Naive thymus-derived CD4-positive, alpha-beta T cell (primary cell): ENCODE measurements at places on chromosomes 7 and 10. TPM values are rescaled to one million over a fixed set of nuclear protein-coding genes. Genes with fewer than 3 reads are reported as not detected.

The SPRN gene
- not detected for total RNA-seq

DNA sequence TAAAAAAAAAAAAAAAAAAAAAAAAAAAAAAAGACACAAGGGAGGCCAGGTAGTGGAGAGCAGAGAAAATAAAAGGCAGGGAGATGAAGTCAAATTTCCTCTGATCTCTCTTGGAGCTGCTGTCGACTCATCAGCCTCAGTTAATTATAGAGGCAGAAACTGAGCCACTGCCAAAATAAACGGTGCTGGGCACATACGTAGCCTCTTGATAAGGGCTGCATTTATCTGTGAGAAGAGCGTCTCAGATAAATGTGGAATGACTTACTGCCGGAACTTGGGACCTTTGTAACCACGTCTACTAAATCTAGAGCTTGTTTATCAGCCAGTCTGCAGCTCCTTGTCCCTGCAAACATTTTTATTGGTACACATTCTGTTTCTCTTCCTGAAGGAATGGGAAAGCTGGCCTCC lies 162.3 kb downstream of the BAMBI start:
- H3K27ac ChIP-seq: no peak overlapping the region
- H3K36me3 ChIP-seq: no peaks in the 10 kb centered on the region
- no peak for DNase-seq
- no peaks in the 10 kb centered on the region for H3K27me3 ChIP-seq
- H3K4me3 ChIP-seq: no peak overlapping the region
- no peaks in the 10 kb centered on the region for H3K4me1 ChIP-seq

The CD36 gene
- 109 TPM for total RNA-seq

DNA sequence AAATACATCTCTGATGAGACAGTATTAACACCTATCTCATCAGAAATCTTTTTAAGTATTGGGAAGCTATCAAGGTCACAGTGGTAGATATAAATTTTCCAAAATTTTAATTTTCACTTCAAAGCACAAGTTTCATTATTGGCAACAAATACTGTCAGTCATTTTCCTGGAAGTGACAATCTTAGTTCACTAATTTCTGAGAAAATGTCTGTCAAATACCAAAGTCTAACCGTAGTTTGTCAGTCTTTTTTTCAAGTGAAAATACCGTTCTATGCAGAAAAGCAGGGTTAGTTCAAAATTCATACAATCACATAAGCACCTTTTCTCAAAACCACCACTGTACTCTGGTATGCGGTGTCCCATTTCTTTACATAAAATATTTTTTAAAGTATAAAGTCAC lies 40.4 kb downstream of the CACUL1 start:
- no peaks in the 10 kb centered on the region for H3K27me3 ChIP-seq
- no peak overlapping the region for H3K4me3 ChIP-seq
- no peaks in the 10 kb centered on the region for H3K36me3 ChIP-seq
- H3K4me1 ChIP-seq: peaks cover 8% of the 10 kb centered on the region
- no peak for DNase-seq

DNA sequence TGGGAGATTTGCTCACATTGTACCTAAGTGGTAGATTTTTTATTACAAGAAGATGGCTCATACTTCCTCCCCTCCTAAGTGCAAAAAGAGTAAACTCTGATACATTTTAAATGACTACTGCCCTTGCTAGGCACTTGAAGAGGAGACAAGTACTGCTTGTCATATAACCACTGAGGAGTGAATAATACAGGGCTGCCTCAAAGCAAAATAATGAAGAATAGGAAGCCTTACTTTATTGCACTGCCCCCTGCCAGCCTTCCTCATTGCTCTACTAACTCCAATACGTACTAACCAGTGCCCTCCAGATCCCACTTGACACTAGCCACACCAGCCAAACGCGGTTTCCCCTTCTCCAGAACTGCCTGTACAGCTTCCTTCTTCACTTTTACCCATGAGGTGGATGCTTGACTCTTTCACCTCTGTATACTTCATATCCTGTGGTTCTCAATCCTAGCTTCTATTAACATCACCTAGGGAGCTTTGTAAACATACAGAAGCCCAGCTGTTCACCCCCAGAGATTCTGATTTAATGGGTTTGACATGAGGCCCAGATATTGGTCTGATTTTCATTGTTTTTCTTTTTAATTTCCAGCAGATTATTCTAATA lies 11.7 kb upstream of the MTERF1 start:
- no peak overlapping the region for H3K4me3 ChIP-seq
- H3K27me3 ChIP-seq: no peaks in the 10 kb centered on the region
- no peak overlapping the region for H3K27ac ChIP-seq

DNA sequence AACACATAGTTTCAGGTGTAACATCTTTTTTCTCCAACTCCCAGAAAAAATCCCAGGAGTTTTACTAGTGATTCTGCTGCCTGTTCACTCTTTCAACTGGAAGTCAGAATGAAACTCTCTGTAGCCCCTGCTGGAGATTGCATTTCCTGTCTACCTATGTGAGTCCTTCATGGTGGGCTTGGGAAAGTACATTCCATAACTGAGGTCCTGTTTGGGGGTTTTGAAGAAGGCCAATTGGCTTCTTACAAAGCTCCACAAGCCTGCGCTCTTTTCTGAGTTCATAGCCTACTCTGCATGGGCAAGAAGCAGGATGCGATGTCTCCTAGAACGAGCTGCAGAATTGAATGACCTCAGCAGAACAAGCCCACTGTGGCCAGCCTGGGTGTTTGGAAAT lies 86.7 kb downstream of the LYZL2 start:
- no peak for DNase-seq
- no peak overlapping the region for H3K4me3 ChIP-seq
- H3K27ac ChIP-seq: no peak overlapping the region
- no peaks in the 10 kb centered on the region for H3K4me1 ChIP-seq
- H3K36me3 ChIP-seq: no peaks in the 10 kb centered on the region

The C7orf57 gene
- not detected for total RNA-seq

The ST8SIA6 gene
- total RNA-seq: 2.5 TPM

The BMS1 gene
- 9.7 TPM for total RNA-seq

The RNLS gene
- total RNA-seq: 2.9 TPM

DNA sequence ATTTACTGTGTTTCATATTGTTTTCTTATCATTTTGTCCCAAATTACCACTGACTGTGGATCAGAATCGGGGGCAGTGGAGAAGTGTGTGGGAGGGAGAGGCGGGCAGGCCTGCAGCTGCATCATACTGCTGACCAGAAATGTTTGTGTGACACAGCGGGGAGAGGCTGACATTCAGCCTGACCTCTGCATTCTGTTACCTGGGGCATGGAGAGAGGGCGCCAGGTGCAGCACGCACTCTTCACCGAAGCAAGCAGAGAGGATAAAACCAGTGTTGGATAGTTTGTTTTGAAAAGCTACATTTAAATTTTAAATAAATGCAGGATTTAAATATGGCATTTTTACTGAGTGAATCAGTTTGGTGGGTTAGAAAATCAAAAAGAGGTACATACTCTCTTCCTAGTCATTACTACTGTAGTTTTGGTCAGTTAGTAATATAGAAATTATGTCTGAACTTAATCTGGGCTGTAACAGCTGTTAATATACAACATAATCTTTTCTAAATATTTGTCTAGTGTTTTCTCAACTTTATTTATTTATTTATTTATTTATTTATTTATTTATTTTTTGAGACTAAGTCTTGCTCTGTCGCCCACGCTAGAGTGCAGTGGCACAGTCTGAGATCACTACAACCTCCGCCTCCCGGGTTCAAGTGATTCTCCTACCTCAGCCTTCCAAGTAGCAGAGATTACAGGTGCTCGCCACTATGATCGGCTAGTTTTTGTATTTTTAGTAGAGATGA lies 8.8 kb upstream of the STMP1 start:
- no peak overlapping the region for H3K27ac ChIP-seq
- DNase-seq: no peak
- H3K4me1 ChIP-seq: no peaks in the 10 kb centered on the region
- H3K27me3 ChIP-seq: no peaks in the 10 kb centered on the region
- peaks cover 4% of the 10 kb centered on the region for H3K36me3 ChIP-seq
- no peak overlapping the region for H3K4me3 ChIP-seq

The AS3MT gene
- 1.4 TPM for total RNA-seq

The NPTX2 gene
- total RNA-seq: not detected

The HTR5A gene
- total RNA-seq: not detected

GRCh38 chr10:7445474-7446185 lies 34.8 kb upstream of the SFMBT2 start:
- H3K27ac ChIP-seq: no peak overlapping the region
- no peaks in the 10 kb centered on the region for H3K4me1 ChIP-seq
- H3K4me3 ChIP-seq: no peak overlapping the region
- no peaks in the 10 kb centered on the region for H3K27me3 ChIP-seq
- DNase-seq: no peak
- no peaks in the 10 kb centered on the region for H3K36me3 ChIP-seq

- no peaks in the 10 kb centered on the region for H3K27me3 ChIP-seq
- H3K36me3 ChIP-seq: no peaks in the 10 kb centered on the region
- no peaks in the 10 kb centered on the region for H3K4me1 ChIP-seq
- H3K27ac ChIP-seq: no peak overlapping the region
- no peak for DNase-seq
These were observed 142.6 kb upstream of the RHEB start for GRCh38 chr7:151662251-151662826.

- H3K4me3 ChIP-seq: no peak overlapping the region
- H3K36me3 ChIP-seq: peaks cover 28% of the 10 kb centered on the region
- H3K27ac ChIP-seq: peak overlapping the region; percentile 33
- no peaks in the 10 kb centered on the region for H3K27me3 ChIP-seq
- DNase-seq: peak; percentile 78
- H3K4me1 ChIP-seq: peaks cover 21% of the 10 kb centered on the region
These were observed 21.6 kb upstream of the AP5Z1 start for GRCh38 chr7:4753598-4754432.

GRCh38 chr10:85794553-85794952 lies 572.0 kb downstream of the GRID1 start:
- H3K27ac ChIP-seq: no peak overlapping the region
- DNase-seq: no peak
- H3K4me3 ChIP-seq: no peak overlapping the region
- H3K4me1 ChIP-seq: no peaks in the 10 kb centered on the region

The CTTNBP2 gene
- not detected for total RNA-seq

GRCh38 chr7:26958834-26959233 lies 94.4 kb upstream of the SKAP2 start:
- H3K4me3 ChIP-seq: no peak overlapping the region
- H3K27ac ChIP-seq: no peak overlapping the region
- no peaks in the 10 kb centered on the region for H3K36me3 ChIP-seq
- H3K4me1 ChIP-seq: no peaks in the 10 kb centered on the region
- no peak for DNase-seq

DNA sequence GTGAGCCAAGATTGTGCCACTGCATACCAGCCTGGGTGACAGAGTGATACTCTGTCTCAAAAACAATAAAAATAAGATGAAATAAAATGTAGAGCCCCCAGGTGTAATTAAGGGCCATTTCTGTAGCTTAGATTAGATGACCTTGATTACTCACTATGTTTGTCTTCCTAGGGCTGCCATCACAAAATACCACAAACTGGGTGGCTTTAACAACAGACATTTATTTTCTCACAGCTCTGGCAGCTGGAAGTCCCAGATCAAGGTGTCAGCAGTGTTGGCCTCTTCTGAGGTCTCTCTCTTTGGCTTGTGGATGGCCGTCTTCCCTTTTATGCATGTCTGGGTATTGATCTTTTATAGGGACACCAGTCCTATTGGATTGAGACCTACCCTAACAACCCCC lies 6.1 kb downstream of the PTER start:
- peaks cover 11% of the 10 kb centered on the region for H3K36me3 ChIP-seq
- no peaks in the 10 kb centered on the region for H3K27me3 ChIP-seq
- peaks cover 21% of the 10 kb centered on the region for H3K4me1 ChIP-seq
- no peak overlapping the region for H3K4me3 ChIP-seq
- no peak for DNase-seq
- no peak overlapping the region for H3K27ac ChIP-seq

- no peaks in the 10 kb centered on the region for H3K27me3 ChIP-seq
- H3K4me3 ChIP-seq: no peak overlapping the region
- DNase-seq: no peak
These were observed 13.5 kb upstream of the STK17A start for GRCh38 chr7:43569424-43569823.

GRCh38 chr10:123640016-123640535 lies 26.1 kb upstream of the GPR26 start:
- no peak for DNase-seq
- no peaks in the 10 kb centered on the region for H3K27me3 ChIP-seq
- H3K27ac ChIP-seq: no peak overlapping the region
- no peaks in the 10 kb centered on the region for H3K36me3 ChIP-seq
- H3K4me3 ChIP-seq: no peak overlapping the region

The PDAP1 gene
- 71.7 TPM for total RNA-seq

The ZNF727 gene
- 0.12 TPM in 1 of 2 replicates, not detected in the other for total RNA-seq

DNA sequence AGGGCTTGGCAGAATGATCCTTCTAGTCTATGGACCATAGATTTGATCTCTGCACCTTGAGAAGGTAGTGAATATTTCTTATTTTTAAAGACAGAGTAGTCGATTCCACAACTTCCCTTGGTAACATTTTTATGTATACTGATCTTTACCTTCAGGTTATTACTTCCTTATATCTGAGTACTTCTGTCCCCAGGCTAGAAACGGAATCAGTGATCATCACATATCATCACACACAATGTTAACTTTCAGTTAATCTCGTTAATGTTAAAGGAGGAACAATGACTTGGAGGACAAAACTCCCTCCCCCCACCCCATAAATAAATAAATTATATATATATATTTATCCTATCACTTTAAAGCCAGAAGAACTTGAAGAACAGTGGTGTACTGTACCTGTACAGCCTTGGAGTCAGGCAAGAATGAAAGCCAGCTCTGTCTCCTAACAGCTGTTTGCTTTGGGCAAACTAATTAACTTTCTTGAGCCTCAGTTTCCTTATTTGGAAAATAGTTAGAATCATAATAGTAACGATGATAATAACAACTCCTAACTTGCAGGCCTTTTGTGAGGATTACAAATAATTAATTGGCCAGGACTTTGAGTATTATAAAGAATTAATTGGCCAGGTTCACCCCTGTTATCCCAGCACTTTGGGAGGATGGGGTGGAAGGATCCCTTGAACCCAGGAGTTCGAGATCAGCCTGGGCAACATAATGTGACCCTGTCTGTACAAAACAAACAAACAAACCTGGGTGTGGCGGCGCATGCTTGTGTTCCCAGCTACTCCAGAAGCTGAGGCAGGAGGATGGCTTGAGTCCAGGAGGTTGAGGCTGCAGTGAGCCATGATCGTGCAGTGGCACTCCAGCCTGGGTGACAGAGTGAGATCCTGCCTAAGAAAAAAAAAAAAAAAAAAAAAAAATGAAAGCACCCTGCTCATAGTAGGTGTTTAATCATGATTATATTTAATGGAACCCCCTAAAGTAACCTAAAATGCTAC lies 63.5 kb downstream of the SAMD9 start:
- H3K36me3 ChIP-seq: no peaks in the 10 kb centered on the region
- H3K27me3 ChIP-seq: no peaks in the 10 kb centered on the region
- no peak overlapping the region for H3K27ac ChIP-seq
- no peak for DNase-seq
- H3K4me1 ChIP-seq: no peaks in the 10 kb centered on the region
- no peak overlapping the region for H3K4me3 ChIP-seq

DNA sequence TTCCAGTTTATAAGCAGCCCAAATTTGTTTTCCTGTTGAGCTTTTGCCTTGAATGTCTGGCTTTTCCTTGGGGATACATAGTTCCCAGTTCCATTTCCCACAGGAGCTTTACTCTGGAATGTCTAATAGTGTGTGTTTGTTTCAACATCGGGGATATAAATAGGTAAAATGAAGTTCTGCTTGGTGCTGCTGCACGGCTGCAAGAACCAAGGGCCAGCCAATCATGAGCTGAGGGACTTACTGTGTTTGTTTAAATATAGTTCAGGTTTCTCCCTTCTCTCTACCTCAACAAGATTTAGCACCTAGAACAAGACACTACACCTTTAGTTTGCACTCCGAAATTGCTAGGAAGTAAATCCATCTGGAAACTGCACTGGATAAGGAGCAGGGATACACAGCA lies 43.9 kb downstream of the GRM8 start:
- no peak overlapping the region for H3K4me3 ChIP-seq
- H3K27ac ChIP-seq: no peak overlapping the region
- no peaks in the 10 kb centered on the region for H3K27me3 ChIP-seq

The LLCFC1 gene
- not detected for total RNA-seq
